NCI-H2171 treated with DMSO at 0.1 percent for 48 hours (cell line): ENCODE measurements at places on chromosomes 6 and 20.

GRCh38 chr6:98477231-98477630, 357.1 kb upstream of the POU3F2 start:
- DNase-seq = no peak

DNA sequence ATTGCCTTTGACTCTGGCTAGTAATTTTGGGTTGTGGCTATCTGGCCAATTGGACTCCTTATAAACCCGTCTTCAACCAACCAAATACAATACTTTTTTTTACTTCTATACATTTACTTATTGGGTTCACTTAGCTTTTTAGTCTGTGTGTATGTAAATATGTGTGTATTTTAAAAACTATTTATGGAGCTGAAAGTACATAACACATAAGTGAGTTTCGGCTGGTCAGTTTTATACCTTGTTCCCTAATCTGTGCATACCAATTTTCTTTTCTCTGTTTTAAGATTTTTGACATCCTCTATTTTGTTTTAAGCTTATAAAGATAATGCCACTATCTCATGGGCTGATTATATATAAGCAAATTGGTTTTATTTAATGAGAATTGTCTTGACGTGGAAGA, 129.5 kb downstream of the LRRC1 start:
- DNase-seq = no peak

GRCh38 chr6:44715188-44715587, 327.7 kb downstream of the CDC5L start:
- no peak for DNase-seq

GRCh38 chr20:61254881-61255626, 3.0 kb downstream of the CDH4 start:
- no peak for DNase-seq

DNA sequence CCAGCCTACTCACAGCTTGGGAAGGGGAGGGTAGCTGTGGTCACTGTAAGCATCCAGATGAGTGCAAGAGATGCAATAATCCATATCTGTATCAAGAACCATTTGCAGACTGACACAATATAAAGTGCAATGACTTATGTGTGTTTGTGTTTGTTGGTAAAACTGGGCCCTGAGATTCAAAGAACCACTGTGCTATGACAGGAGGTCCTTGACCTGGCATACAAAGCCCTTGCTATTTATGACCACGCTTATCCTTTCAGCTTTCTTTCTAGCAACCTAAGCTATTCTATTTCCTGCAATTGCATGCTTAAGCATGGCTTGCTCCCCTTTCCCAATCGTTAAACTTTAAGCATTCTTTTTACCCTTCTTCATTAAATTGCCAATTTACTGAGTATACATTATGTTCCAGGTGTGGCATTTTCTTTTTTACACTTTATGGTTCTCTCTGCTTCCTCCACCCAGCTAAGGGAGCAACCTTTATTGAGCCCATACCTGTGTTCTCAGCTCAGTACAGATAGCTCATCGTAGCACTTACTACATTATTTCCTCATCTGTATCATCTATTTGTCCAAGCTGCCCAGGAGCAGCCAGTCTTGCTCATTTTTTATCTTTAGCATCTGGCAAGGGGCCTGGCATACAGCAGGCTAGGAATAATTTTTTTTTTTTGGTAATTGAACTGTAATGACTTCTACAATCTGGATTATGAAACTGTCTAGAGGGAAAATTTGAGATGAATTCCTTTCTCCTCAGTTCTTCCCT, 3.5 kb downstream of the MCUR1 start:
- DNase-seq = peak; percentile 5

GRCh38 chr6:75029333-75029732, 176.5 kb downstream of the COL12A1 start:
- no peak for DNase-seq

DNA sequence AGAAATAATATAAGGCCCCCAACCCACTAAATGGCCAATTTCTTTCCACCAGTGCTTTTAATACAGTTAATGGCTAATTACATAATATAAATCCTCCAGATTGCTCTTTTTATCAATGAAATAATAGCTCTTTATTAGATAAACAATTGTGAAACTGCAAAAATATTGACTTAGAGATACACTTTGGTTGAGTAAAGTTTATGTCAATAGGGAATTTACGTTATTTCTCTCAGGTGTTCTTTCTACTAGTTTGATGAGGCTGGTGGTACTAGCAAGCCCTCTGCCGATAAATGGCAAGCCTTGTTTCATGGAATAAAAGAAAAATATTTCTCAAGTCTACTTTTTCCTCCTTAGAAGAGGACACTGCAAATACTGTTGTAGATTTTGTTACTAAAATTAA, 18.9 kb downstream of the RFX6 start:
- DNase-seq = no peak

DNA sequence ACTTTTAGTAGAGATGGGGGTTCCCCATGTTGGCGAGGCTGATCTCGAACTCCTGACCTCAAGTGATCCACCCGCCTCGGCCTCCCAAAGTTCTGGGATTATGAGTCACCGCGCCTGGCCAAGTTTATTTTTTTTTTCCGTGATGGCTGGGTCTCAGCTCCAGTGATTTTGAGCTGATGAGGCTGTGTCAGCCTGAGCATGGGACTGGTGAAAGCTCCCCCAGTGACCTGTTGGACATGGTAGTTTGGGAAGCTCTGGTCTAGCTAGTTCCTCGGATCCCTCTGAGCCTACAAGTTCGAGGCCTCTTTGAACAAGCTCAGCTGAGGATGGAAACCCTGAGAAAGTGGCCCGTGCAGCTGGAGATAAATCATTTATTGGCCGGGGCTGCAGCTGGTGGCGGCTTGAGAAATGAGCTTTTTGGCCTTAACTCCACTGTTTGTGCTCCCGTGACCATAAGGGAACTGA, 126.8 kb downstream of the SNX5 start:
- DNase-seq = no peak

DNA sequence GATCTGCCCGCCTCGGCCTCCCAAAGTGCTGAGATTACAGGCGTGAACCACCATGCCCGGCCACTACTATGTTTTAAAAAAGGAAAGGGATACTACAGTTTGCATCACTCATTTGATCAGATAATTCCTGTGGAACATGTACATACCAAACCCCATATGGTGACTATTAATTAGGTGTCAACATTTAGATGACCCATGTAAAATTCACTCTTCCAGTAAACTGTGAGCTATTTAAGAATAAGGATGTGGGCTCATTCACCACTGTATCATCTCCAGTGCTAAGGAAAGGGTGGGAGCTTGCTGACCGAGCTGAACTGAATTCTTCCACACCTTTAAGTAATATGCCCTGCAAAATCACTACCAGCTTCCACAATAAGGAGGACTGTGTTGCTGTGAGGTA, 127.5 kb downstream of the BTBD9 start:
- DNase-seq = no peak

GRCh38 chr6:55694759-55695158, 115.8 kb upstream of the HMGCLL1 start:
- no peak for DNase-seq

- no peak for DNase-seq
These were observed 260.9 kb downstream of the GMDS start for GRCh38 chr6:1984346-1984994.

DNA sequence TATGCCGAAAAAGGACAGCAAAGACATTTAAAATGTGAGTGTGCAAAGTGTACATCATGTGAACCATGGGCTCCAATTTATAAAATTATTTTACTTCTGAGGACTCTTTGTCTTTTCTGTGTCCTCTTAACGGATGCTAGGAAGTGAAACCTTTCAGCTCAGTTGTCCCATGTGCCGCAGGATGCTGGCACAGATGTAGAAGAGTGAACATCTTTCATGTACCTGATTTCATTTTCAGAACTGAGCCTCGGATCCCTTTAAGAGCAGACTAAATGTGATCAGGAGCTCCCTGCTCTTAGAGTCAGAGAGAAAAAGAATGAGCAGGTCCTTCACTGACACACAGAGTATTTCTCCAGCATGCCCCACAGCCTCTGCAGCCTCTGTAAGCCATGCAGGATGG, 27.6 kb upstream of the FUCA2 start:
- no peak for DNase-seq

- DNase-seq = no peak
These were observed 724.5 kb upstream of the FLRT3 start for GRCh38 chr20:15061955-15062354.
